ENCODE measurements at places on chromosomes 1 and 21. TPM values are rescaled to one million over a fixed set of nuclear protein-coding genes. Genes with fewer than 3 reads are reported as not detected.

ADGRL4 gene
- 3.7 TPM for total RNA-seq

SLC9C2 gene
- total RNA-seq = not detected

OLFML3 gene
- total RNA-seq = 238 TPM

C1orf141 gene
- total RNA-seq = not detected

HRNR gene
- total RNA-seq = not detected

GON4L gene
- total RNA-seq = 32.8 TPM

FGGY gene
- 12.9 TPM for total RNA-seq

BTG2 gene
- total RNA-seq = 9.8 TPM

CNIH4 gene
- total RNA-seq = 62.8 TPM

SLC6A9 gene
- 70.0 TPM for total RNA-seq

FRRS1 gene
- total RNA-seq = 22.8 TPM

ST3GAL3 gene
- total RNA-seq = 30.4 TPM

ENTREP3 gene
- total RNA-seq = 10.3 TPM

ZBTB8OS gene
- 32.2 TPM for total RNA-seq

FBLIM1 gene
- 152 TPM for total RNA-seq

LCE3C gene
- not detected for total RNA-seq

MXRA8 gene
- 367 TPM for total RNA-seq

RGS13 gene
- total RNA-seq = not detected
